ENCODE measurements at places on chromosomes 2 and 18.

- DNase-seq = no peak
Observed at GRCh38 chr2:68767996-68768395, 33.4 kb downstream of the ARHGAP25 start.

DNA sequence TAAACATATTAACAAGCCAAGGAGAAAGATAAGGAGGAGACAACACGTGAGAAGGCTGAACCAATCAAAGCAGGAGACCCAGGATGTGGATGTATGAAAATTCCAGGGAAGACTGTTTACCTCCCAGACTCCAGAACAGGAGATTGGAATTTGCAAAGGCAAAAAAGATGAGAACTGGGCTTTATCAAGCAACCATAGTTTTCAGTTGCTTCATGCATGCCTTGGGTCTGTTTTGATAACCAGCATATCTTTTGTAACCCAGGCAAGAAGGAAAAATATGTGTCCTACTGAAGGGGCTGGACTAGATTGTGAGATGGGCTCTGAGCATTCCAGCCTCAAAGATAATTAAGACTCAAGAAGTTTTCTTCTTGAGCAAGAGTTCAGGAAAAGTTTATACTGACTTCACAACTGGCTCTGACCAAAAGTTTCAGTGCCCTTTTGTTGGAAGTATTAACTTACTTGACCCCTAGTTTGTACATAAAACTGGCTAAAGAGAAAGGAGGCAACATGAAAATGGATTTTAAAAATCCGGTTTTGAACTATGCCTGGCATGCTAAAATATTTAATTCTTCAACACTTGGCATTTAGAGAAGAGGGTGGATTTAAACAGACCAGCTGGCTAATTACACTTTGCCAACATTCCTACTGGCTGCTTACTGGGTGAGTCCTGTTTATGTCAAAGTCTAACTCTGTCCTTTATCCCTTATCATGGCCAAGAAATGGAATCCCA lies 79.3 kb upstream of the CD28 start:
- no peak for DNase-seq

- no peak for DNase-seq
Observed at GRCh38 chr18:24009651-24010333, 4.8 kb upstream of the TTC39C start.

DNA sequence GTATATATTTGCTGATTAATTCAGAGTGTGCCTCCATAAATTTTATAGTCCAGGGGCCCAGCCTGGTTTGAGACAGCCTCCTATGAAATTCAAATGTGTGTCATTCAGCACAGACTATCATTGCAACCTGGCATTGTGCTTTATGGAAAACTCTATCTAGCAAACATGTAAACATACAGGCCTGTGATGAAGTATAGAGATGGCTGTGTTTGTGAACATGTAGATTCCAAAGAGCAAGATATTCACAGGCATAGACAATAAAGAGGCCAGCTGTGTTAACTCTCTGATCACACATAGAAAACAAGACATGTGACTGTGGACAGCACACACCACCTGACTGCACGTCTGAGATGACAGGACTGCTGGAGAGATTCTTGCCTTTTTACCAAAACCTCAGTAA lies 297.9 kb downstream of the EN1 start:
- no peak for DNase-seq

GRCh38 chr18:46461993-46462392 lies 195.0 kb downstream of the LOXHD1 start:
- DNase-seq = no peak
